ENCODE measurements at places on chromosomes 1 and 21.

DNA sequence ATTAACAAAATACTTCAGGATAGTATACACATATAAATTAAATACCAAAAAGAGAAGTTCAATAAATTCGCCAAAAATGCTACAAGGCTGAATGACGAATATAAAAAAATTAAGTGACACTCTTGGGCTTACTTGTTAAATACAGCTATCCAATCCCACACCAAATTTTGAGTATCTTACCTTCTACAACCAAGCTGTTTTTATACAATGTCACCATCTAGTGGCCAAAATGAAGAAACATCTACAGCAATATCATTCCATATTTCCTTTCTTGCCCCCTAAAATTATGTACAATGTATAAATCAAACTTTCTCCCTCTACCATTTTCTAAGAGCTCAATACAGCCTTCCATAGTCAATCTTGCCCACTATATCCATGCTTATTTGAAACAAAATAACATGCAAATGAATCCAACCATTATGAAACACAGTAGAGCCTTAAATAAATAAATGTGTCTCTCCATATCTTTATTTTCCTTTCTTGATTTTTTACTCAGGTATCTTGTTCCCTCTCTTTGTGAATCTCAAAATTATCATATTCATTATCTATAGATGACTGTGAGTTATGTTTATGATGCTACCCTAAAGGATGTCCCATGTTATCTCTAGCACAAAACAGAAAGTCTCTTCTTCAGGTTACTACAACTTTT lies 86.3 kb downstream of the ACBD6 start:
- DNase-seq: no peak

- no peak for DNase-seq
Observed at GRCh38 chr1:248373761-248374160, 1.8 kb upstream of the OR2T6 start.

DNA sequence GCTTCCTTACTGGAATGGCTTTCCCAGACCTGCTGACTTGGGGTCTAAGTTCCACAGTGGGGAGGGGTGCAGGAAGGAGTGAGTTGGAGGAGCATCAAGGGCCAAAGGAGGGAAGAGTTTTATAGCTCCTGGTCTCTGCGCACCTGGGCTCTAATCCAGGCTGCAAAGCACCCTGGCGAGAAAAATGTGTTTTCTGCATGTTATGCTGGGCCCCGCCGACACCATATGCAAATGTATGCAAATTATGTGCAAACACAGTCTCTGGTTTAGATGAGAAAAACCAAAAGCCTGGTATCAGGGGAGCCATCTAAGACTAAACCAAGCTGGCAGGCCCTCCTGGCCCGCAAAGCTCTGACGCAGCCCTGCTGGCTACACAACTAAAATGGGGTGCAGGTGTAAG lies 95.0 kb downstream of the VWA5B1 start:
- DNase-seq: no peak

GRCh38 chr1:39149509-39149908 lies 55.0 kb upstream of the MACF1 start:
- no peak for DNase-seq

DNA sequence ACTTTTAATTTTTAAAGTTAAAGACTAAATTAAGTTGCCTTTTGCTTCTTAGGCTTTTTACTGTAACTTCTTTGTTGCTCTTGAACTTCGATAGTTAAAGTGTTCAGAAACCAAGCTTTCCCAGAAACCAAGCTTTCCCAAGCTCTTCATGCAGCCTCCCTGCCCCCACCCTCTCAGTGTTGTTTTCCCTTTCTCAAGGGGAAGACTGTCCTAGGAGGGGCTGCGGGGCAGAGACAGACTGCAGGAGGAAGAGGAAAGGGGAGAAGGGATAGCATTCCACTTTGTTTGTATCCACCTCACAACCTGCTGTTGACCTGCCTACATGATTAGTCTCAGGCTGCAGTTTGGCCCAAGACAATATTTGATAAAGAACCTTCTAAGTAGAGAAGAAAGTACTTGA lies 39.0 kb upstream of the DIPK1A start:
- no peak for DNase-seq

- DNase-seq: no peak
Observed at GRCh38 chr1:55181666-55182065, 33.5 kb downstream of the USP24 start.

GRCh38 chr1:243379208-243379607 lies 123.4 kb downstream of the SDCCAG8 start:
- no peak for DNase-seq

GRCh38 chr1:213326281-213327016 lies 275.4 kb downstream of the RPS6KC1 start:
- DNase-seq: no peak

GRCh38 chr1:230349020-230349393 lies 77.1 kb downstream of the PGBD5 start:
- no peak for DNase-seq

DNA sequence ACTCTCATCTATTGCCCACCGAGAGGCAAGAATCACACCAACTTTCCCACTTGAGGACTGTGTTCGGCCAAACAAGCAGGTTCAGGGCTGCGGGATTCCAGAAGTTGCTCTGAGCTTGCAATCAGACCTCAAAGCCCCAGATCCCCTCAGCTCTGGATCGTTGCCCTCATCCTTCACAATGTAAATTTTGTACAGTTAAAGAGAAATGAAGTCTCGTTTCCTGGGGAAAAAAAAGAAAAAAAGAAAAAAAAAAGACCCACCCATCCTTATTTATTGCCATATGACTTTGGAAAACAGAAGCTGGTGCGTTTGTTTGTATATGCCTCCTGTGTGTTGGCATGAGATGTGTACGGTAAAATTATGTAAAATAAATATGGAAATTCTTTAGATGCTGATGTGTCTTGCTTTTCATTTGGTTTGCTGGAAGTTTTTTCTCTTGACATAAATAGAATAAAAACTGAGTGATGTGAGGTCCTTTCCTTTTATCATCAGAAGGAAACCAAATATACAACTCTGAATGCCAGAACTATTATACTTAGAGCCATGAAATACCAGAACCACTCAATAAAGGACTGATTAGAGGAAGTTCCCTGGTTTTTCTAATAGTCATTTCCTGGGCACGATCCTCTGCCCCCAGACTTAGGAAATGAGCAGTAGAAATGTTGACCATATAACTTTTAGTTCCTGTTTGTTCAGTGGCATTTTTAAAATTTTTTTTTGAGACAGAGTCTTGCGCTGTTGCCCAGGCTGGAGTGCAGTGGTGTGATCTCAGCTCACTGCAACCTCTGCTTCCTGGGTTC lies 48.7 kb downstream of the LHX4 start:
- no peak for DNase-seq

DNA sequence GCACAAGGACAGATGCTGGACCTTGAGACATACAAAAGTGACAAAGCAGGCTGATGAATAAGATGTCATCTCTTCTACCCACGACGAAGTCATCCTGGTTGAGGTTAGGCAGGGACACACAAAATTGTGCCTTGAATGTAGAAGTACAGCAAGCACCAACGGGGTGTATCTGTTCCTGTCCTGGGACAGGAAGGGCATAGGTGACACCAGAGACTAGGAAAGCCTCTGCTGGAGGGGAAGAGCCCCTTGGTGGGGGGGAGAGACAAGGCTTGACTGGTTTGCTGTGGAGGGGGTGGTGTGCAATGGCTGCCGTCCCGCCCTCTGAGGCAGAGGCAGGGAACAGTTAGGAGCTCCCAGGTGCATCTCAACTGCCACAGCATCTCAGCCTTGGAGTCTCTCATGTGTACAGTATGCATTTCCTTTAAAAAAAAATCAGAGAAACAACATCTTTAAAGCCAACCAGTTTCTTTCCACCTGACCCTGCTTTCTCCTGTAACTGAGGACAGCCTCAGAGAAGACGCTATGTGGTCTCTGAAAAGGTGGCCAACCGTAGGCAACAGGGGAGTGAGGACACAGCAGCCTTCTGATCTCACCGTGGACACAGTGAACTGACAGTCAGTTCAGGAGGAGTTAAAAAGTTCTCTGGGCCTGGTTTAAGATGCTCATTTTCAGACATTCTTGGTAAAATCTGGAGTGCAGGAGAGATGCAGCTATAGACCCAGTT lies 17.7 kb upstream of the GFI1 start:
- no peak for DNase-seq

GRCh38 chr1:231958448-231958847 lies 331.9 kb downstream of the DISC1 start:
- no peak for DNase-seq

DNA sequence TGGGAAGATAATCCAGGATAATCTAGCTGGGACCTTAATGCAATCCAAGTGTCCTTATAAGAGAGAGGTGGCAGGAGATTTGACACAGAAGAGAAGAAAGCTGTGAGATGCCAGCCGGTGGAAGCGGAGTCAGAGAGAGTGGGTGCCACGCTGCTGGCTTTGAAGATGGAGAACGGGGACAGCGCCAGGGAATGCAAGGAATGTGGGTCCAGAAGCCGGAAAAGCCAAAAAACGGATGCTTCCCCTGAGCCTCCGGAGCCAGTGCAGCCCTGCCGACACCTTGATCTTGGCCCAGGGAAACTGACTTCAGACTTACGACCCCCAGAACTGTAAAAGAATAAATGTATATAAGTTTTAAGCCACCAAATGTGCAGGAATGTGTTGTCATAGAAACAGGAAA lies 152.6 kb downstream of the ZNF281 start:
- DNase-seq: no peak

DNA sequence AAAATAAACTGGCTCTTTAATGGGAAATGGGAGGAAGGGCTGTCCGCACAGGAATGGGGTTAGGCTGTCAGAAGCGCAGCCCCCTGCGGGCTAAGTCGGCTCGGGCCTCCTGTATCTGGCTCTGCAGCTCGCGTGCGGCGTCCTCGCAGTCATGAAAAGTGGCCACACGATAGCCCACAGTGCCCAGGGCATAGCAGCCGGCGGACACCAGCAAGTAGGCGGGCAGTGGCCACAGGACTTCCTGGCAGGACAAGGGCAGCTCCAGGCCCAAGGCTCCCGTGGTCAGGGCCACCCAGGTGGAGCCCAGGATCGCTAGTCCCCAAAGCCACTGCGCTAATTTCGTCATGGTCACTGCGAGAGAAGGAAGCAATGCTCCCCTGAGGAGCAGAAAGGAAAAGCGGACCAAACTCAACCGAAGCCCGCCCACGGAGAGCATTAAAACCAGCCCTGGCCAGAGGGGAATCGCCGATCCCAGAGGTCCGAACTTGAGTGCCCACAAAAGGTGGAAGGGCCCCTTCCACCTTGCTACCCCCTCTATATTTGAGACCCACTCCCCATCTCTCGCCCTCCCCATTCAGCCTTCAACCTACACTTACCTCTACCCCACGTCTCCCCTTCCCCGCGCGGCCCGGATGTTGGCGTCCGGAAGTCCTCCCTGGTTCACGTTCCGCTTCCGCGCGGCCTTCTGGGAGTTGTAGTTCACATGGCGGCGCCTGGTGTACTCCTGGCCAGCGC lies at the start of gene DPM3:
TSS of gene DPM3 (minus strand) at position 637 of the 735 bp plus-strand sequence. CDS start at position 346, 291 bp downstream.
- peak; percentile 88 for DNase-seq

DNA sequence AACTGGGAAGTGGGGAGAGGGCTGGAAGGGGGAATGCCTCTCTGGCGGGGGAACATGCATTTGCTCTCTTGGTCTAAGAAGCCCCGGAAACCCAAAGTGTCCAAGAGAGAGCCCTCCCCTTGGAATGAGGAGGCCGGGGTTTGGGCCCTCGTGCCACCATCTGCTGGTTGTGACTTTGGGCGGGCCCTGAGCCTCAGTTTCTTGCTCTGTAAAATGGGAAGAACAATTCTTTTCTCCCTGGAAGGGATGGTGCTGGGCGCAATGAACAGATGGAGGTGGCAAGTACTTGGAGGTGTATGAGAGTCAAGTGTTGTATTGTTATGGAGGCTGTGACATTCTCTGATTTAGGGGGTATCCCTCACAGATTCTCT lies 69.9 kb upstream of the TARDBP start:
- no peak for DNase-seq

DNA sequence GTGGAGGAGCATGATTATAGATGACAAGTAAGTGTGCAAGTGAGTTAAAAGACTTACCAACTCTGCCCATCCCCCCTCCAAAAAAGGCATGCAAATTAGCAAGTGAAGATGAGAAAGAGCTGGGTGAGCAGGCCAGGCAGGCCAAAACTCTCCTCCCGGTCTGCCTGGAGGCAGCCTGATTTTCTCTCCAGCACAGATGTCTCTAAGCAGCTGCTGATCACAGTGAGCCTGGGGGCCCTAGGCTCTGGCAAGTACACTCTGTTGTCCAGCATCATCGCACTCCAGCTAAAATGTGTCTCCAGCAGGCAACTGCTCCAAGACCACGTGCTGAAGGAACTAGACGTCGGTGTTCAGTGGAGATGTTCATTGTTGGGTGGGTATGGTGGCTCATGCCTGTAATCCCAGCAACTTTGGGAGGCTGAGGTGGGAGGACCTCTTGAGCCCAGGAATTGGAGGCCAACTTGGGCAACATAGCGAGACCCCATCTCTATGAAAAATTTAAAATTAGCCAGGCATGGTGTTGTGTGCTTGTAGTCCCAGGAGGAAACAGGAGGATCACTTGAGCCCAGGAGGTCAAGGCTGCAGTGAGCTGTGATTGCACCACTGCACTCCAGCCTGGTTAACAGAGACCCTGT lies 56.7 kb upstream of the PUM1 start:
- DNase-seq: no peak

DNA sequence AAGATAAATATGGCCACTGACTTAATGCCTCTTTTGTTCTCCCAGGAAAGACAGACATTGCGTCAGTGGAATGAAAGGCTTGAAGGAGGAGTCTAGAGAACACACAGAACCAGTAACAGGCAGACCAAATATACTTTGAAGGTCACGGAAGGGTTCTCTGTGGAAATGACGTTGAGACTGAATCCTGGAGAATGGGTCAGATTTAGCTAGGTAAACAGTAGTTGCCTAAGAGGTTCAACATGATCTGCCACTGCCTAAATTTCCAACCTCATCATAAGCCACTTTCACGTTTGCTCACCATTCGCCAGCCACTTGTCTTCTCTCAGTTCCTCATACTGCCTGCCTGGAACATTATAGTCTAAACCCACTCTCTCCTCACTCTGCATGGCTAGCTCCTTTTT lies 20.5 kb downstream of the PLA2G4A start:
- no peak for DNase-seq

DNA sequence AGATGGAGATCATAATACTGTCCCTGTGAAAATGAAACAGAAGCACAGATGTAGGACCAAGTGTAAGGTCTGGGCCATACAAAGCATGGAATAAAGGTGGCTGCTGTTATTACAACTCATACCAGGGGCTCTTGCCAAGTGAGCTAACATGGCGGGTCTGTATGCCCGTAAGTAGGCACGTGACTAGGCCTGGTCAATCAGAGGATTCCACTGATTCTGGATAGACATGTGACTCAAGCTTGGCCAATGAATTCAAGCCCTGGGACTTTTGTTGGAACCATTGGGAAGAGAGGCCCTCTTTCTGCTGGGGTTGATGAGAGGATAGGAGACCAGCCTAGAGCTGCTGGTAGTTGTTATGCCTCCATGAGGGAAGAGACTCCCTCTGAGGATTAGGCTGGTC lies 47.8 kb upstream of the WNT4 start:
- no peak for DNase-seq
